Stimulated activated CD8-positive, alpha-beta memory T cell treated with anti-CD3 and anti-CD28 coated beads, Interleukin-15, amount 100 ng/mL, for 24 hours (primary cell): ENCODE measurements at places on chromosomes 2 and 18.

- DNase-seq: no peak
Measured at GRCh38 chr18:24068945-24069693, 54.6 kb downstream of the TTC39C start.

DNA sequence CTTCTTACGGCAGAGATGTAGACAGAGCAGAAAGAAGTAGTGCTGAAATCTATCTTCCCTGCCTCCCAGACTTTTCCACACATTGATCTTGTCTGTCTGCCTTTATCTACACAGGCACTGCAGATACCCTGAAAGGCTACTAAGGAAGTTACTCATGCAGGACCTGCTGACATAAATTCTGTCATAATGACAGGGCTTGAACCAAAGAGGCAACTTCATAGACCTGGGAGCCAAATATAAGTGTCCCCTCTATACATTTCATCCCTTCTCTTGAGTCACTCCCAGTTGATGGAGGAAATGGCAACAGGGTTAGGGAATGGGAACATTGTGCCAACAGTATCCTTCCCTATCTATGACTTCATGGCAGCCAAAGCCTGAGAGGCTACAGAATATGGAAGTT is 157.5 kb downstream of the TNS1 start:
- no peak for DNase-seq

- no peak for DNase-seq
Measured at GRCh38 chr18:8825729-8826375, 120.5 kb downstream of the MTCL1 start.

DNA sequence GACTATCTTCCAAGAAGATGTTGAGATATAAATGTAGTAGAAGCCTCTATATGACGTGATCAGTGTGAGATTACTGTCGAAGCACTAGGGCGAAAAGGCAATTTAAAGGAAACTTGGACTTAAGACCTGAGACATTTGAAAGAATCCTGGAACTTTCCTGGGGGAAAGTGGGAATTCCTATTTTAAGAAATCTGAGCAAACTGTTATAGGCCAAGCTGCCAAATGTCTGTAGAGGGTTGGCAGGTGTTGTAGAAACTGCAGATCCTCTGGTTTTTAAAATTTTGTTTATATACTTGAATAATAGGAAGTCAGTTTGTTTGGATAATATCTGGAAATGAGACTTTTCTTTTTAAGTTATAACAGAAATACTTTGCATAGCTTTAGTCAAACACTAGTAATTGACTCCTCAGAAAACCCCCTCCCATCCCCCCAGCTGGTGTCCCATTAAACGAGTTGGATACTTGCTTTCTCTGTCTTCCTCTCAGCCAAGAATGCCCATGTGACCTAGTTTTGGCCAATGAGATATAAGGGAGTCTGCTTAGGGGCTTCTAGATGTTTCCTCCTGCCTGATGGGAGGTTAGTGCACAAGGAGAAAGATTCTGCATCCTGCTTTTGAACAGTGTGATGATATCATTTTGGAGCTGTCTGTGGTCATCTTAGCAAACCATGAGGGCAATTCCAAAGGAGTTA is 61.2 kb downstream of the MOGAT1 start:
- no peak for DNase-seq

DNA sequence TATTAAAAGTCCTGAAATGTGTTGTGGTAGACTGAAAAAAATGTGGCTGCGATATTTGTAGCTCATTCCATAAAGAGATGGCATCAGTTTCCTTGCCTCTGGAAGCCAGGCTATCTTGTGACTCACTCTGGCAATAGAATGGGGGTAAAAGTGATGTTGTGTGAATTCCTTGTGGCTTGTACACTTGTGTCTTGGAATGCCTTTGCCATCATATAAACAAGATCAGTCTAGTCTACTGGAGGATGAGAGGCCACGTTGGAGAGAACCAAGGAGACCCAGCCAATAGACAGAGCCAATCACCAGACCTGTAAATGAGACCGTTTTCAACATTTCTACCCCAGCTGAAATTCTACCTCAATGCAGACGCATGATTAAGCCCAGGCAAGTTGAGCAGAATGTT is 254.1 kb downstream of the TRIB2 start:
- no peak for DNase-seq
